ENCODE measurements at places on chromosomes 2 and 18.

GRCh38 chr2:219388907-219389156 lies 1.1 kb upstream of the DNPEP start:
- H3K27me3 ChIP-seq: no peaks in the 10 kb centered on the region
- H3K4me1 ChIP-seq: peaks cover 21% of the 10 kb centered on the region
- DNase-seq: no peak
- H3K4me3 ChIP-seq: peak overlapping the region; percentile 61

- H3K27ac ChIP-seq: no peak overlapping the region
- H3K36me3 ChIP-seq: no peaks in the 10 kb centered on the region
- no peaks in the 10 kb centered on the region for H3K27me3 ChIP-seq
- DNase-seq: no peak
Observed at GRCh38 chr2:10141736-10142639, 19.4 kb downstream of the RRM2 start.

GRCh38 chr2:231418820-231419640 lies 23.5 kb downstream of the B3GNT7 start:
- H3K4me3 ChIP-seq: no peak overlapping the region
- no peak for DNase-seq
- H3K27me3 ChIP-seq: peaks cover 4% of the 10 kb centered on the region
- no peak overlapping the region for H3K27ac ChIP-seq
- no peaks in the 10 kb centered on the region for H3K4me1 ChIP-seq
- no peaks in the 10 kb centered on the region for H3K36me3 ChIP-seq

GRCh38 chr2:43818761-43819160 lies 19.9 kb downstream of the ABCG5 start:
- H3K27ac ChIP-seq: no peak overlapping the region
- no peaks in the 10 kb centered on the region for H3K27me3 ChIP-seq
- no peak overlapping the region for H3K4me3 ChIP-seq
- no peak for DNase-seq
- no peaks in the 10 kb centered on the region for H3K4me1 ChIP-seq

DNA sequence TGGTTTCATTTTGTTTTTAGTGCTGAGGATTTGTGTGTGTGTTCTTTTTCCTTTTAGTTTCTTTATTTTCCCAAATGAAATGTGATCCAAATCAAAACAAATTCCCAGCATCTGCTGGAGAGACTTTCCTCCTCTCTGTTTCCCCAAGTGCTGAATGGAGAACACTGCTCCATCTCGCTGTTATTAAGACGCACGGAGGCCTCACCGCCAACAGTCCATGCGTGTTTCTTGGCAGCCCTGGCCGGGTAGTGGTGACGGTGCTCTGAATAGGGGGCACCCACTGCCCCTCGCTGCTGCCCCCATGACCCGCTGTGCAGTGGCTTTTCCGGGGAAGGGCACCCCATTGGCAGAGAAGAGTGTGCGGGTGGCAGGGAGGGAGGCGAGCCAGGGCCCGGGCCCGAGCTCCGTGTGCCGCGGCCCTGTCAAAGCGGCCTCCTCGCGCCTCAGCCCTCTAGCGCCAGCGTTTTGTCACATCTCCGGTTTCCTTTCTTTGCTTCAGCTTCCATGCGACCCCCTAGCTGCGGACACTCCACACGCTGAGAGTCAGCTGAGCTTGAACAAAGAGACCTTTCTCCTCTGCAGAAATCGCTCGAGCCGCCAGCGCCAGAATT lies 473.7 kb upstream of the SALL3 start:
- H3K36me3 ChIP-seq: no peaks in the 10 kb centered on the region
- DNase-seq: no peak
- H3K4me3 ChIP-seq: no peak overlapping the region
- no peaks in the 10 kb centered on the region for H3K4me1 ChIP-seq
- no peak overlapping the region for H3K27ac ChIP-seq

GRCh38 chr2:45009928-45010701 lies 863 bp upstream of the SIX2 start:
- H3K4me3 ChIP-seq: no peak overlapping the region
- H3K27me3 ChIP-seq: peaks cover 35% of the 10 kb centered on the region
- H3K4me1 ChIP-seq: no peaks in the 10 kb centered on the region
- no peak for DNase-seq

DNA sequence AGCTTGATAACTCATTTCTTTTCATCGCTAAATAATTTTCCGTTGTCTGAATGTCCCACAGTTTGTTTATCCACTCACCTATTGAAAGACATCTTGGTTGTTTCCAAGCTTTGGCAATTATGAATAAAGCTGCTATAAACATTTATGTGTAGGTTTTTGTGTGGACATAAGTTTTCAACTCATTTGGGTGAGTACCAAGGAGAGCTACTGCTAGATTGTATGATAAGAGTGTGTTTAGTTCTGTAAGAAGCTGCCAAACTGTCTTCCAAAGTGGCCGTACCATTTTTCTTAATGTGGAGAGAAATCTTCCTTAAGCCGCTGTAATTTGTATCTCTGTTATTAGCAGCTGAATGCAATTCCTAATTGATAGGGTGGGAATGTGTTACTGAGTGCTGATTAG lies 11.4 kb upstream of the CTIF start:
- no peaks in the 10 kb centered on the region for H3K36me3 ChIP-seq
- DNase-seq: no peak
- peaks cover 6% of the 10 kb centered on the region for H3K27me3 ChIP-seq
- H3K4me3 ChIP-seq: no peak overlapping the region

GRCh38 chr2:145169285-145169684 lies 649.4 kb upstream of the ZEB2 start:
- H3K36me3 ChIP-seq: no peaks in the 10 kb centered on the region
- no peak overlapping the region for H3K4me3 ChIP-seq
- no peak overlapping the region for H3K27ac ChIP-seq

- no peaks in the 10 kb centered on the region for H3K27me3 ChIP-seq
- no peak overlapping the region for H3K27ac ChIP-seq
- H3K36me3 ChIP-seq: peaks cover 6% of the 10 kb centered on the region
- no peak for DNase-seq
Observed at GRCh38 chr2:98452396-98453027, 7.9 kb downstream of the INPP4A start.

DNA sequence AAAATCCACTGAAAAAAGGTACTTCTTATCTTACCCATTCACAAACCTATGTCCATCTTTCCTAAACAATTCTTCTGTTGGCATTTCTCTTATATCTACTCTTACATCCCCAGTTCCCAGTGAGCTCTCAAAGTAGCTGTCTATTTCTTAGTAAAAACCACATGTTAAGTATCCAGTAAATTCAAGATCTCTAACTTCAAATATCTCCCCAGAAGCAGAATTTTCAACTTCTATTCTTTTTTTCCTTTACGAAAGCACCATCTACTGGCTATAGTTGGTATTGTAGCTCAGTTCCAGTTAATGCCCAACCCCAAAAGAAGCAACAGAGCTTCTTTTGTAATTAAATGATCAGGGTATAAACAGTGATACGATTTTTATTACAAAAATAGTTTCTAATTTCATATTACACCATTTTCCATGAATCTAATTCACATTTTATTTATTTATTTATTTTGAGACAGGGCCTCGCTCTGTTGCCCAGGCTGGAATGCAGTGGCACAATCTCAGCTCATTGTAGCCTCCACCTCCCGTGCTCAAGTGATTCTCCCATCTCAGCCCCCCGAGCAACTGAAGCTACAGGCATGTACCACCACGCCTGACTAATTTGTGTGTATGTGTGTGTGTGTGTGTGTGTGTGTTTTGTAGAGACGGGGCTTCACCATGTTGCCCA lies 28.5 kb downstream of the HRH4 start:
- no peaks in the 10 kb centered on the region for H3K36me3 ChIP-seq
- no peak overlapping the region for H3K4me3 ChIP-seq
- DNase-seq: no peak
- H3K27ac ChIP-seq: no peak overlapping the region

- no peaks in the 10 kb centered on the region for H3K27me3 ChIP-seq
- no peak for DNase-seq
- no peaks in the 10 kb centered on the region for H3K36me3 ChIP-seq
- no peak overlapping the region for H3K4me3 ChIP-seq
Observed at GRCh38 chr18:75467851-75468250, 40.3 kb upstream of the SMIM21 start.

DNA sequence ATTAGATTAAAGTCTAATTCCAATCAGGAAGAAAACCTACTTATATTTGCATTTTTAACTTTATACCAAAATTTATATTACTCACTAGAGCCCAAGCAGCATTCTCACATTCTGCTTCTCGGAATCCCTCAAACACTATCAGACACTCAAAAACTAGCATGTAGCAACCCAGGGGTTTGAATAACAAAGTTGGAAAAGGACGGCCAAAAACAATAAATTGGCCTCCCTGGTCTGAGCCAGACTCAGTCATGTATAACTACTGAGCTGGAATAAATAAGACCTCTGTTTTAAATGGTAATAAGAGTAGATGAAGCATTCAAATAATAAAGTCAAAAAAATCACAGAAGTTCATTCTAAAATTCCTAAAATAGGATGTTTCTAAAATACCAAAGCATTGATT lies 290.9 kb downstream of the IRS1 start:
- no peak for DNase-seq
- H3K36me3 ChIP-seq: no peaks in the 10 kb centered on the region
- H3K27ac ChIP-seq: no peak overlapping the region
- H3K4me1 ChIP-seq: no peaks in the 10 kb centered on the region

- no peak for DNase-seq
- no peak overlapping the region for H3K4me3 ChIP-seq
- H3K27me3 ChIP-seq: no peaks in the 10 kb centered on the region
- no peaks in the 10 kb centered on the region for H3K36me3 ChIP-seq
- no peak overlapping the region for H3K27ac ChIP-seq
Observed at GRCh38 chr2:64610316-64610855, 43.3 kb downstream of the SERTAD2 start.

- H3K36me3 ChIP-seq: no peaks in the 10 kb centered on the region
- DNase-seq: no peak
- peaks cover 26% of the 10 kb centered on the region for H3K4me1 ChIP-seq
- no peaks in the 10 kb centered on the region for H3K27me3 ChIP-seq
- H3K4me3 ChIP-seq: peak overlapping the region; percentile 99
Observed at GRCh38 chr2:175166216-175166824, 1.7 kb downstream of the ATF2 start.

DNA sequence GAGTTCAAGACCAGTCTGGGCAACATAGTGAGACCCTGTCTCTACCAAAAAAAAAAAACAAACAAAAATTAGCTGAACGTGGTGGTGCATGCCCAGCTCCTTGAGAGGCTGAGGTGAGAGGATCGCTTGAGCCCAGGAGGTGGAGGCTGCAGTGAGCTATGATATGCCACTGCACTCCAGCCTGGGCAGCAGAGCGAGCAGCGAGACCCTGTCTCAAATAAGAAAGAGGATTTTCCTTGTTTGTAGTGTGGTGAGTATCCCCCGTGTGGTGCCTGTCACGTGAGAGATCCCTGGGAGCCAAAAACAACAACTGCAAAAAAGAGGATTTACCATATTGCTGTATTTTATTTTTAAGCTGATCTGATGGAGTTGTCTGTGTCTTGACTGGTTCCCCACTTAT lies 9.2 kb downstream of the EML4 start:
- no peaks in the 10 kb centered on the region for H3K36me3 ChIP-seq
- peaks cover 82% of the 10 kb centered on the region for H3K4me1 ChIP-seq
- no peak for DNase-seq
- H3K27ac ChIP-seq: no peak overlapping the region
- H3K4me3 ChIP-seq: no peak overlapping the region

GRCh38 chr2:16031848-16032159 lies 91.5 kb downstream of the MYCN start:
- no peaks in the 10 kb centered on the region for H3K4me1 ChIP-seq
- no peaks in the 10 kb centered on the region for H3K27me3 ChIP-seq
- no peak overlapping the region for H3K27ac ChIP-seq
- no peak overlapping the region for H3K4me3 ChIP-seq
- H3K36me3 ChIP-seq: no peaks in the 10 kb centered on the region

DNA sequence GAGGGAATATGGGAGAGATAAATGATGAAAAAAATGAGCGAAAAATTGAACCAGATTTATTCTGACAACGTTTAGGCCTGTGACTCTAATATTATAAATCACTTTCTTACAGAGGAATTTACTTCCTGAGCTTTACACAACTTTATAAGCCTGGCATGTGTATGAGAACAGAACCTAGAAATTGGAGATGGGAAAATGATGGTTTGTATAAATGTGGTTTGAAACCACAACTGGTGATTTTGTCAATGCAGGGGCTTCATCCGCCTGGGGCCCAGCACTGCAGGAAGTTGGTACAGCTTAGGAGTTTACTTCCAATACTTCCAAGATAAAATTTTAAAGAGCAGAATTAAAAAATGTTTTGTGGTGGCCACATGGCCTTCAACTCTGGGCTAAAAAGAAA lies 82.3 kb downstream of the VAPA start:
- DNase-seq: no peak
- H3K27me3 ChIP-seq: no peaks in the 10 kb centered on the region
- no peaks in the 10 kb centered on the region for H3K4me1 ChIP-seq
- no peak overlapping the region for H3K27ac ChIP-seq

- no peak overlapping the region for H3K4me3 ChIP-seq
- H3K4me1 ChIP-seq: no peaks in the 10 kb centered on the region
- H3K27me3 ChIP-seq: no peaks in the 10 kb centered on the region
- peaks cover 28% of the 10 kb centered on the region for H3K36me3 ChIP-seq
- no peak overlapping the region for H3K27ac ChIP-seq
Observed at GRCh38 chr2:127256381-127256780, 36.3 kb upstream of the CYP27C1 start.

DNA sequence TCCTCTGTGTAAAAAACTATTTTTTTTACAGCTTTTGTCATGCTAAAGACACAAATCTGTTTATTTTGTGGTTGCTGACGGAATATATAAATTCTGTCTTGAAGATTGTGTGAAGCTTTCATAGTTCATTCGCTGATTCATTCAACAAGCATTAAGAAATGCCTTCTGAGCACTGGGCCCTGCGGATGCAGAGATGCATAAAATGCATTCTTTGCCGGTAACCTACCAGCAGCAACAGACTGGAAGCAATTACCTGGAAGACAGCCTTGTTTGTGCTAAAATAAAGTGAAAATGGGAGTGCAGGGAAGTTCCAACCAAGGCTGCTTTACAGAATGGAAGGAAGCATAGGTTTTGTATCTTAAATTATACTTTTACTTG lies 119.7 kb downstream of the PMAIP1 start:
- DNase-seq: no peak
- no peaks in the 10 kb centered on the region for H3K27me3 ChIP-seq
- no peak overlapping the region for H3K27ac ChIP-seq
- H3K4me3 ChIP-seq: no peak overlapping the region
- no peaks in the 10 kb centered on the region for H3K4me1 ChIP-seq

DNA sequence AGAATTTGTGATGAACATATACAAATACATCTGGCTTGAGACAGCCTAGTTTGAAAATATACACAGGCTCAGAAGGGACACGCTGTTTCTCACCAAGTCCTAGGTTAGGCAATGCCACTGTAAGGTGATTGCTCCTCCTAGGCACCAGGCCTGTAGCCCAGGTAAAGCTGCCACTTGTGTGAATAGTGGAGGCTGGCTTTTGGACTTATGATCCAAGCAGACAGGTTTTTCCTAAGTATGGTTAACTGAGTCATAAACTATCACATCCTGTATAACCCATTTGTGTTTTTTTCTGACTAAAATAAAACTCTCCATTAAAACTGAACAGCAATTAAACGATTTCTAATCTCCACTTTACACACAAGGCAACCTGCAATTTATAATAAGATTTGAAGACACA lies 81.0 kb downstream of the SEMA4F start:
- no peak overlapping the region for H3K27ac ChIP-seq
- no peaks in the 10 kb centered on the region for H3K27me3 ChIP-seq
- H3K36me3 ChIP-seq: no peaks in the 10 kb centered on the region
- no peaks in the 10 kb centered on the region for H3K4me1 ChIP-seq
